ENCODE measurements at places on chromosomes 3 and 15.

- no peak for DNase-seq
Observed at GRCh38 chr3:197603317-197603933, 47.7 kb upstream of the BDH1 start.

GRCh38 chr3:134938029-134938525, 143.0 kb downstream of the EPHB1 start:
- DNase-seq: no peak

DNA sequence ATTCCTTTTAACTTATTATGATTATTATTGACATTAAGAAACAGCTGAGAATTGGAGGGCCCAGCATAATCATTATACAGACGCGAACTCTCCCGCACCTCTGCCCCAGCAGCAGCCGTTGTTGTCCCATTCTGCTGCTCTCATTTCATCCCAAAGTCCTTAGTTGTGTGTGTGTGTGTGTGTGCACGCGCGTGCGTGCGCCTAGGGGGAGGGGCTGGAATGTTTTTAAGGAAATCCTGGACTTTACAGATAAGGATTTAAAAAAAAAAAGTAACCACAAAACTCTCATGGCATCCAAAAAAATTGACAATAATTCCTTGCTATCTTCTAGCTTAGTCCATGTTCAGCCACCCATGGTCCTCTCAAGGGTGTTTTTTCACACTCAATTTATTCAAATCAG, 134.2 kb downstream of the WNT7A start:
- DNase-seq: no peak

- no peak for DNase-seq
Observed at GRCh38 chr15:101305820-101306255, 10.8 kb upstream of the SNRPA1 start.

- DNase-seq: no peak
Observed at GRCh38 chr15:91981821-91982800, 128.6 kb downstream of the SLCO3A1 start.

DNA sequence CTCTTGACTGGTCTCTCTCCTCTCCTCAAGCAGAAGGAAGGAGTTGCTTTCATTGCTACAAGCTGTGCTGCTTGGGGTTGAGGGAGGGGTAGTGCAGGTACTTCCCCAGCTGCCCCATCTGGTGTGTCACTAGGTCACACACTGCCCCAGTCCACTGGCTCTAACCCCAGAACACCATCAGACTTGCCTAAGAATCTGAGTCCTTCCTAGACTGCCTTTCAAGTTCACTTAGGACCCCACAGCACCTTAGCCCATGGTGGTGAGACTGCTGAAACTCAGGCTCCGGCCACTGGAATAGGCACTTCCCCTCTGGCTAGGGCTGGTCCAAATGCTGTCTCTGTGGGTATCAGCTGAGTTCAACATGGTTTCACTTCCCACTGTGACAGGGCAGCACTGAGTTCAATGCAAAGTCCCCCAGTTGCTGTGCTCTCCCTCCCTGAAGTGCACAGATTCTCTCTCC, 279.7 kb upstream of the GOLGA6L4 start:
- DNase-seq: no peak

- no peak for DNase-seq
Observed at GRCh38 chr15:60417112-60417511, 19.3 kb upstream of the ANXA2 start.

DNA sequence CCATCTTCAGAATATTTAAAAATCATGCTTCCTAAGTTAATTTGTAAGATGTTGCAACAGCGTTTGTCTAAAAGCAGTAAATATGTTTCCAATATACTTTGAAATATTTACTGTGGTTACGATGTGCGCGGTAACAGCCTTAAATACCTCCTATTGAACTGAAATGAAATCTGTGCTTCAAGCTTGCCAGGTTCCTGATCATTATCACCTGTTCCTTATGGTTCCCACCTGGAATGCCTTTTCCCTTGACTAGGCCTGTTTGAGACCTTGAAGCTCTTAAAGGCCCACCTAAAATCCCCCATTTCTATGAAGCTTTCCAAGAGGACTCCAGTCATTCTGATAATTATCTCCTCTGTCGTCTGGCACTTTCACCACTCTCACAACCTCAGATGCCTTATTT, 146.7 kb downstream of the NAALADL2 start:
- DNase-seq: no peak

DNA sequence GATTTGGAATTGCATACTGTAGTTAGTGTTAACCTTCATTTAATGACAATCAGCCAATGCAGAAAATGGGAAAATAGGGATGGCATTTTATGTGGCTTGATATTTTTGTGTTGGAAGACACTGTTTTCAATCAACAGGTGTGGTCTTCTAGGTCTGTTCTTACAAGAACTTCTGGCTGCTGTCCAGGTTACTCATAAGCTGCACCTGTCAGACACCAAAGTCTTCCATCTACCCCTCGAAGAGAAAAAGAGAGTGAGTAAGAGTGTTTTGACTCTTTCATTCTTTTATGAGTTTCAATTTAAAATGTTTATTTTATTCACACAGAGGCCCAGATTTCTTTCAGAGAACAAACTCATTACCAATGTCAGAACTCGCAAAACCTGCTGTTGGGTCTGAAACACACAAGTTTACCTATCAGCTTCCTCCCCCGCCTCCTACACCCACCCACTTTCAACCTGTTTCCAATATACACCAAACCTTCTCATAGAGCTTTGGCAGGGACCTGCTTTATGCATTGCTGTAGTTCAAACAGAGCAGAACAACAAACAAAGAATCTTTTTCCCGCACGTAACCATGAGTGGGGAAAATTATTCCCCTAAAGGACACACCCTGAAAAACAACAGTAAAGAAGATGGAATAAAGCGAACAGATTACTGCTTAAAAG, 767.7 kb upstream of the ALCAM start:
- no peak for DNase-seq

DNA sequence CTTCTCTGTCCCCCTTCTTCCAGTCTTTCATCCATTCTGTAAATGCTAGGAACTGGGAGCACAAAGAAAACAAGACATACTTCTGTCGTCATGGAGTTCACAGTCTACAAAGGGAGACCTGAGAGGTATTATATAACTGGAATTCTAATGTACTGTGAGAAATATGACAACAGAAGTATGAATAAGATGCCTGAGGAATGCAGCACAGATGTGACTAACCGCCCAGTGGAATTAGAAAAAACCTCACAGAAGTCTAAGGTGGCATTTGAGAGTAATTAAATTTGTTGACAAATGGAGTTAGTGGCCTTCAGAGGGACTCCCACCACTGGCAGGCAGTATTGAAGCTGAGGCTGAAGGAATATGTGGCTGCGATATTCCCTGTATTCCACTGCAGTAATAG, 168.5 kb upstream of the FAM3D start:
- no peak for DNase-seq

- DNase-seq: no peak
Observed at GRCh38 chr15:85649372-85649771, 145.4 kb downstream of the KLHL25 start.

- DNase-seq: no peak
Observed at GRCh38 chr3:130711565-130712324, 34.9 kb downstream of the PIK3R4 start.

DNA sequence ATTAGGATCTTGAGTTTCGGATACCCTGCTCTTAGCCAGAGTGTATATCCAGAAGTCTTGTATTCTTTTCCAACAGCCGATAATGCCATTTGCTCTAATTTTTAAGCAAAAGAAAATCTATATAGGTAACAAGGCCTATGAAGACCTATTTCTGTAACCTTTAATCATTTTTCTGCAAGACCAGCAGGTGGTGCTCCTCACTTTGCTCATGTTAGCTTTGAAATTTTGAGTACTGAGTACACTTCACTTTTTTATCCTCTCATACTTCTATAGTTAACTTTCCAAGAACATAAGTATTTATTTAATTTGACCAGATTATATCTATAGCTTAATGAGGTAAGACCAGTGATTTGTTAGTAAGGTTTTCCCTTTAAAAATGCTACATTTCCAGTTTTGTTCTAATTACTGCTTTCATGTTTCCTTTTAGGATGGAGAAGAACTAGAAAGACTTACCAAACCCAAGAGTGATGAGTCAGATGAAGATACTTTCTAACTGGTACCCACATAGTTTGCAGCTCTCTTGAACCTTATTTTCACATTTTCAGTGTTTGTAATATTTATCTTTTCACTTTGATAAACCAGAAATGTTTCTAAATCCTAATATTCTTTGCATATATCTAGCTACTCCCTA, 20.5 kb downstream of the SLC35A5 start:
- DNase-seq: no peak

DNA sequence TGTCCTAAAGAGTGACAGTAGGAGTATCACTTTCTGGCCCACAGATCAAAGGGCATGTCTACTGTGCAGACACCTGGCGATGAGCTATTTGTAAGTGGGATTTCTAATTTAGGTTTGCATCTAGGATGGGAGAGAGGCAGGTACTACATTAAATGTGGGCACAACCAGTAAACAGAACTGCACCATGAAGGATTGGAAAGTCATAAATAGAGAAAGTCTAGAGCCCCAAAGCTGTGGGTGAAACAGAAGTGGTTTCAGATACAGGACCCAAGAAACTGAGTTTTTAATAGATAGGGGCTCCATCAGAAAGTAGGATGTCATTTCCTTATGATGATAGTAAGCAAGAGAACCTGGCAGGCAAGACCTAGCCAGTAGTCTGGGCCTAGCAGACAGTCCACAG, 35.2 kb upstream of the SPPL2A start:
- no peak for DNase-seq

GRCh38 chr3:44682182-44682896, 30.1 kb upstream of the ZNF502 start:
- no peak for DNase-seq

Data from stimulated activated CD4-positive, alpha-beta T cell treated with anti-CD3 and anti-CD28 coated beads, Interleukin-1b, Interleukin-23, amount 100 ng/mL, for 1 hour (primary cell).